ENCODE measurements at places on chromosomes 1 and 21. TPM values are rescaled to one million over a fixed set of nuclear protein-coding genes. Genes with fewer than 3 reads are reported as not detected.

Gene TM2D1
- 33.1 TPM for total RNA-seq

Gene LEFTY2
- not detected for total RNA-seq

Gene TMEM82
- not detected for total RNA-seq

Gene TFF2
- not detected for total RNA-seq

Gene NHLH1
- total RNA-seq = 0.44 TPM

Gene UBASH3A
- 75.3 TPM for total RNA-seq

DNA sequence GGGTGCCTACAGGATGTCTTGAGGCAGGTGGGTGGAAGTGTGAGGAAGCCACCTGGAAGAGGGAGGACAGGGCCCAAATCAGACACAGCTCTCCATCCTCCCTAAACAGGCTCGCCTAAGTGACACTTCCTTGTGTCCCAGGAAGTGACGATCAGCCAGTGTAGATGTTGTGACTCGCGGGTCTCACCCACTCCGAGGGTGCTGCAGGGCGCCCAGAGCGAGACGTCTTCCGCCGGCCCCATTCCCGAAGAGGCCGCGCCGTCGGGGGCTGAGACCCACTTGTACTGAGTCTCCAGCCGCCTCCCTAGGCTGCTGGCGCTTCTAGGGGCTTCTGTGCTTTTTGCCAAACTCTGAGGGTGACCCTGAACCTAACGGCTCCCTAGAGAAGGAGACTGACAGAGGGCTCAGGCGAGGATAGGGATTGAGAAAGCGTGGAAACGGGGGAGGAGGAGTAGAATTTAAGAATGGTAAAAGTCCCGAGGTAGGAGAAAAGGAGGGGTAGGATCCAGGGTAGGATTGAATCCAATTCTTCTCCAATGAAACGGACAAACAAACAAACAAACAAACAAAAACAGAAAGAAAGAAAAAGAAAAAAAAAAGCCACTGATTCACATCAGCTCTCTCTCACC is 543 bp upstream of the MARK1 start:
- DNase-seq = no peak

DNA sequence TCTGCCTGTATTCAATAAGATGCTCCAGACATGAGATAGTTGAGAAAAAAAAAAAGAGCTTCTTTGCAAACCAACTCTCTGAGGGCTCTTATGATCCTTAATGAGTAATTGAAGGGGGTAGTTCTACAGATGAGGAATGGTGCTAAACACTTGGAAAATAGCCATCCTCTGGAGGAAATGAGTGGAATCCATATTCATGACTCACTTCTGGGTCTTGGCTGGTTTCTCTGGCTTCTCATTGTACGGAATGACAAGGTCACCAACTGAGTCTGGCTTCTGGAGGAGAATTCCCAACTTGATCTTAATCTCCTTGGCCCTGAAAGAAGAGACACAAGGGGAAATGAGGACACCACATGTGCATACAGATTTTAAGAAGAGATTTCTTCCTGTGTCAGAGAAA is 34.7 kb downstream of the RGS5 start:
- DNase-seq = no peak

DNA sequence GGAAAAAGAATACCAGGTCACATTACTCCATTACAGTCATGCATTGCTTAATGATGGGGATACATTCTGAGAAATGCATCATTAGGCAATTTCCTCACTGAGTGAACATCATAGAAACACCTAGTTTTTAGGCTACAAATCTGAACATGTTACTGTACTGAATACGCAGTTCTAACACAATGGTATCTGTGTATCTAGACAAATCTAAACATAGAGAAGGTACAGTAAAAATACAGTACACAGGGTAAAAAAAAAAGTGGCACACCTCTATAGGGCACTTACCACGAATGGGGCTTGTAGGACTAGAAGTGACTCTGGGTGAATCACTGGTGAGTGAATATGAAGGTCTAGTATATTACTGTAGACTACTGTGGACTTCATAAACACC is 115.7 kb downstream of the AKT3 start:
- no peak for DNase-seq

DNA sequence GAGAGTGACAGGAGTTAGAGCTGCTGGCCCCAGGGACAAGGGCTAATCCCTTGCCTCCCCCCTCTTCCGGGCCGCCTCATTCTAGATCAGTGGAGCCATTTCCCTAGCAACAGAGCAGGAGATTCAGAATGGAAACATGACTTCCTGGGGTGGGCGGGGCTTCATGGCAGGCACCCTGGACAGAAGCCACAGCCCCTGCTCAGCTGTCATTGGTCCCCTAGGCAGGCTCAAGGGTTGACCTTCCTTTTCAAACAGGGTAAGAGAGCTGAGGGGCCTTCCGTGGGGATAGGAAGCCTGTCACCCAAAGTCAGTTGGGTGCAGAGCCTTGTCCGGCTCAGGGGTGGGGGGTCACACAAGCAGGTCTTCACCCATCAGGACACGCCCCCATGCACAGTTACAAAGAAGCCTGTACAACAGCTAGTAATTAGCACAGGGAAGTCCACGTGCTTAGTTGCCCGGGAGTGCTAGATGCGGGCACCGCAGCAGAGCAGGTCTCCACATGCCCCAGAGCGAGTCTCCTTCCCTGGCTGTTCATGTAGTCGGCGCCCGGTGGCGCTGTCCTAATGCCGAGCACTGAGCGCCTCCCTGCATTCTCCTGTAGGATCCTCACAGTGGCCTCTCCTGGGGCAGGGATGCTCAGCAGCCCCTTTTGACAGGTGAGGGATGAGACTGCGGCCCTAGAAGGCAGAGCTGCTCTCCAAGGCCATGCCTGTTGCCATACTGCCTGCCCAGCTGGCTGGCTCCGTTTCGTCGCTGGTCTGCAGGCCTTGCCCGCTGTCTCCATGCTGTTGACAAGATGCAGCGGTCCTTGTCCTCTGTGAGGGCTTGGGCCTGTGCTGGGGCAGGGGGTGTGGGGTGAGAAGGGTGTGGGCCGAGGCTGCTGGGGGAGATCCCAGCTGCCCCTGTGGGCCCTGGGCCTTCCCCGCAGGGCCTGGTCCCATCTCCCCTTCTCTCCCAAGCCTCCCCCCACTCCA is 5.1 kb downstream of the TMEM201 start:
- DNase-seq = peak; percentile 73

DNA sequence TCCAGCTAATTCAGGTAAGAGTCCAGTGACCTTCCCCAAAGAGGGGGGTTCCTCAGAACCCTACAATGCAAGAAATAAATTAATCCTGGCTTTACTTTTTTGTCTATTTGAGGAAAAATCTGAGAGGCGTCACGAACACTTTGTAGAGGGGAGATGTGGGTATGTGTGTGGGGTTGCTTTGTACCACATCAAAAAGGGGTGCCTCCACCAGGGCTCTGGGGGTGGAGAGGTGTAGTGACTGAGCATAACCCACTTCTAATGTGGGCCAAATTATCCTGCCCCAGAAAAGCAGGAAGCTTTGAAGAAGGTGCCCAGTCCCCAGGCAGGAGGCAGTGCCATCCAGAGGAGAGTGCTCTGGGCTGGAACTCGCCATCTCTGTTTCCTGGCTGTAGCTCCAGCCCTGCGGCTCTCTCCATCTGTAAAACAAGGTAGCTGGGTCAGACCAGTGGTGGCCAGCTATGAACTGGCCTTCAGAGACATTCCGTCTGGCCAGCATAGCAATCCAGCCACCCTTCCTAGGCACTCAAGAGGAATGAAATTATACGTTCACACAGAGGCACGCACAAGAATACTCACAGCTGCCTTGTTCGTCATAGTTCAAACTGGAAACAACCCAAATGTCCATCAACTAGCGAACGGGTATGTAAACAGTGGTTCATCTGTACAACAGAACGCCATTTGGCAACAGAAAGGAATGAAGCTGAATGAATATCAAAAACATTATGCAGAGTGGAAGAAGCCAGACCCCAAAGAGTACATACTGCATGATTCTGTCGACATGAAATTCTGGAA is 45.4 kb upstream of the TNFRSF1B start:
- no peak for DNase-seq

GRCh38 chr1:197733324-197733723 is 42.0 kb downstream of the DENND1B start:
- no peak for DNase-seq

DNA sequence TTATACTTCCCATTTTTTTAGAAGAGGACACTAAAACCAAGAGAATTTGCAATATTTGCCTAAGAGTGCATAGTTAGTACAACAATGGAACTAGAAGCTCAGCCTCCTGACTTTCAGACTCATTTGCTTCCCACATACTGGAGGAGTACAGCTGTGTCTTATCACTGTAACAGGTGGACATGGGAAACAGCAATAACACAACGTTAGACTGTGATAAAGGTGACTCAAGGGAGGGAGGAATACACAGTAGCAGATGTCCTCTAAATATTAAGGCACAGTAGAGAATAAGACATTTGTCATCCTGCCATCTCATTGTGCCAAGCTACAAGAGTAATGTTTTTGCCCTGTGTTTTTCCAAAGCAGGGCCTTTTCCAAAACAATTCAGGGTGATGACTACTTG is 55.4 kb upstream of the JAK1 start:
- DNase-seq = no peak

DNA sequence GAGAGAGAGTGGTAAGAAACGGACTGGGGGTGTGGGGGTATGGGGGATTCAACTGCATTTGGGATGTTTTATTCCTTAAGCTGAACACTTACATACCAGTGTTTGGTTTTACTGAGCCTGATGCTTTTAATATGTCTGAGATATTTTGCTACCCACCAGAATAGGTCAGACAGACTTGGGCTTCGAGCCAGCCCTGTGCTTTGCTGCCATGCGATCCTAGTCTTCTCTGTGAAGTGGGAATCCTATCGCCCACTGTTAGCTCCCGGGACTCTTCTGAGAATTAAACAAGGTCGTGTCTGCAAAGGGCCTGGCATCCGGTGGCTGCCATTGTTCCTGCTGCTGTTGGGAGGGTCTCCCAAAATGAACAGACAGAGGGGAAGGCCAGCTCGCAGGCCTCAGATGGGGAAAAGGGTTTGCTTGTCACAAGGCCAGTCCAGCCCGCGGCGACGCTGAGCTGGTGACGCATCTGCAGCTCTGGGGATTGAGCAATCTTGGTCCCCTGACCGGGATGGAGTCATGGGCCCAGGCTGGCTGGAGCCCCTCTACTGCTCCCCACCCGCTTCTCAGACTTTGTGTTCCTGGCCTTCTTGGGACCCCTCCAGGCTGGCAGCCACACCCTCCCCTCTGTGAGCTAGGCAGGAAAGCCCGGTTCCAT is 26.9 kb upstream of the ECE1 start:
- DNase-seq = no peak

DNA sequence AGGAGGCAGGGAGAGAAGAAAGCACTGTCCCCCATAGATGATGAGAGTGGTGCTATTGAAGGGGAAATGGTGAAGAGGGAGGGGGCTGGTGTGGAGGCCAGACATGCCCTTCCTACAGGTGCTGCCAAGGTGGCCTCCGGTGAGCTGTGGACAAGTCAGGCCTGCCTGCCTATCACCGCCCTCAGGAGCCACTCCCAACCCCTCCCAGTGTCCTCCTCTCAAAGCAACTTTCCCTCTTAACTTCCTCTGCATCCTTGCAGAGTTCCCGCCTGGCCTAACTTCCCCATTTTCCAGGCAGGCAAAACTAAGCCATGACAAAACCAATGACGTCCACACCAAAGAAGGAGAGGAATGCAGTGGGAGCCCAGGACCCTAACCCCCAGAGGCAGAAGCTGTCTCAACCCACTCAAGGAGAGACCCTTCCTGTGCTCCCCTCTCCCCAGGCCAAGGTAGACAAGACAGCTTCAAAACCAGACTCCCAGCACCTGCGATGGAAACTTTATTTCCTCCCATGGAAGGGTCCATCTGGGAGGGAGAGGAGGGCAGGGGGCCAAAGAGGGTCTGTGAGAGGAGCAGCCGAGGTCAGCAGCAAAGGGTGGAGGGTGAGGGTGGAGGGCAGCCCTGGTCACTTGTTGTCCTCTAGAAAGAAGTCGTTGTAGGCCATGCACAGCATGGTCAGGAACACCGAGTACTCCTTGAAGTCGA is 1.0 kb upstream of the S100A6 start:
- DNase-seq = no peak

Data from activated CD8-positive, alpha-beta memory T cell treated with anti-CD3 and anti-CD28 coated beads, Interleukin-2, amount 10 ng/mL, durations not matched to agents 7 days and 5 days (primary cell).